ENCODE measurements at places on chromosomes 7 and 10. TPM values are rescaled to one million over a fixed set of nuclear protein-coding genes. Genes with fewer than 3 reads are reported as not detected.

GRCh38 chr10:44674536-44675386 lies 236.4 kb upstream of the TMEM72 start:
- no peak overlapping the region for H3K4me3 ChIP-seq
- no peak for DNase-seq
- no peaks in the 10 kb centered on the region for H3K4me1 ChIP-seq
- no peaks in the 10 kb centered on the region for H3K27me3 ChIP-seq
- no peaks in the 10 kb centered on the region for H3K36me3 ChIP-seq

DNA sequence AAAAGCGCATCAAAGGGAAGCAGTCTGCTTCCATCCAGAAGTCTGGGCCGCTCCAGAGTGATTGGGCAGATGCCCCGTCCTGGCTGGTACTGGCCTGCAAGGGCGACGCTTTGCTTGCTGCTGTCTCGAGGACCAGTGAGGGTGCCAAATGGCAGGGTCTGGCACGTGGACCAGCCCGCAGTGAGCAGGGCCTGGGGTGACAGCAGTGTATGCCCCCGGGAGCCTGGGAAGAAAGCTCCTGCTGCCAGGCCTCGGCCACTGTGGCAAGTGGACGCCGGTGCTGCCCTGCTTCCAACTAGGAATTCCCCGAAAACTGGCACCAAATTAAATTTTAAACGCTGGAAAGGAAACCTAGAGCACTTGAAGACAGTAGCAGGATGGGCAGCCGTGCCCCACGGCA lies 357.0 kb upstream of the MKI67 start:
- H3K27me3 ChIP-seq, result peaks cover 31% of the 10 kb centered on the region
- no peak for DNase-seq
- no peaks in the 10 kb centered on the region for H3K4me1 ChIP-seq
- H3K36me3 ChIP-seq, result no peaks in the 10 kb centered on the region

- DNase-seq, result no peak
- H3K36me3 ChIP-seq, result no peaks in the 10 kb centered on the region
- H3K4me3 ChIP-seq, result no peak overlapping the region
- H3K27me3 ChIP-seq, result no peaks in the 10 kb centered on the region
- no peak overlapping the region for H3K27ac ChIP-seq
These were observed 36.2 kb upstream of the SDK1 start for GRCh38 chr7:3264693-3265339.

DNA sequence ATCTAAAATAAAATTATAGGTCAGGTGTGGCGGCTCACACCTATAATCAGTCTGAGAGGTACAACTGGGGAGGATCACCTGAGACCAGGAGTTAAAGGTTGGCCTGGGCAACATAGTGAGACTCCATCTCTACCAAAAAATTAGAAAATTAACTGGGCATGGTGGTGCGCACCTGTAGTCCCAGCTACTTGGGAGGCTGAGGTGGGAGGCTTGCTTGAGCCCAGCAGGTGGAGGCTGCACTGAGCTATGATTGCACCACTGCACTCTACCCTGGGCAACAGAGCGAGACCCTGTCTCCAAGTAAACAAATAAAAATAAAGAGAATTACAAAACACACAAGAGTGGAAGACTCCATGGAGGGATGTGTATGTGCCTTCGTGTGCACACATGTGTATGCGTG lies 171.5 kb downstream of the PARD3 start:
- no peak for DNase-seq
- no peaks in the 10 kb centered on the region for H3K27me3 ChIP-seq
- H3K4me1 ChIP-seq, result peaks cover 16% of the 10 kb centered on the region

Gene CELF2
- total RNA-seq, result not detected

All from HepG2 (cell line).